ENCODE measurements at places on chromosomes 7 and 10.

DNA sequence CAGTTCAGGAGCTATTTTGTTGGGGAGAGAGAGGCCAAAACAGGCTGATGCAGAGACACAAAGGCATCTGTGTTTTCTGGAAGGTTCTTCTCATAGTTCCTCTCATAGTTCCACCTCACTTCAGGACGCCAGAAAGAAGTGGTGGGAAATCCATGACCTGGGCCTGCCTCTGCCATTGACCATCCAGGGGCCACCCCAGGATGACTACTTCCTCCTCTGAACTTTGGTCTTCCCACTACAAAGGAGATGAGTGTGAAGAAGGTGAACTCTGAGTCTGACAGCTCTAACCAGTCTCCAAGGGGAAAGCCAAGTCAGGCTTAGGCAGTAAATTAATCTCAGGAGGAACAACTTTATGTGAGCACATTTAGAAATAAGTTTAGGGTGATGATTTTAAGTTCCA, 175.8 kb upstream of the TCF7L2 start:
- DNase-seq: no peak

DNA sequence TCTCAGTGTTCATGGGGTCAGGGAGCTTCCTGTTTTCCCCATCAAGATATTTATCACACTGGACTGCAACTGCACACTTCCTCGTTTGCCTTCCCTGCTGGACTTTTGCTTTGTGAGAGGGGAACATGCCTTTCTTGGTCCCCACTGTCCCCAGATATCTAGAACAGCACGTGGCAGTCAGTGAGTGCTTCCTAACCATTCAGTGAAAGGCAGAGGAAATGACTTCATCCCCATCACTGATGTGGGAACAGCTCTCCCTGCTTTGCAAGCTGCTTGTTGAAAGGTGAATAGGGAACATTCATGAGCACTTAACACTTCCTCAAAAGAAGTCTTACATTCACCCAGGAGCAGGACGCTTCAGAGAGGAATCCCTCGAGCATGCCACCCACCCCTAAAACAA, 135.4 kb downstream of the MYOF start:
- no peak for DNase-seq

DNA sequence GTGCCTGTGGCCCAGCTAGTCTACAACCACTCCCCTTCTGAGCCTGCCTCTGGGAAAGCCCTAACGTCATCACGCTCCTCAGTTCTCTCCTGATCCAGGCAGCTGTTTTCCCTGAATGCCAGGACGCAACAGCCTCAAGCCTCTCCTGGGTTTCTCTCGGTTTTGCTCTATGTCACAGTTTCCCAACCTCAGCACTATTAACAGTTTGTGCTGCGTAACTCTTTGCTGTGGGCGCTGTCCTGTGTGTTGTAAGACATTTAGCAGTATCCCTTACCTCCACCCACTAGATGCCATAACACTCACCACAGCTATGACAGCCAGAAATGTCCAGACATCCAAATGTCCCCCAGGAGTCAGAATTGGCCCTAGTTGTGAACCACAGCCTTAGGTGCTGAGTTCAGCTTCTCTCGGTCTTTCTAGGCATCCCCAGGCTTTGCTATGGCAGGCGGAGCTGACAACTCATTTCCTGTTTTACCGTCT, 226.3 kb upstream of the NPVF start:
- no peak for DNase-seq

- DNase-seq: no peak
Measured at GRCh38 chr10:1295756-1296480, 239.7 kb downstream of the WDR37 start.

GRCh38 chr10:5527332-5528200, 2.8 kb downstream of the CALML3 start:
- no peak for DNase-seq

- DNase-seq: no peak
Measured at GRCh38 chr10:128318913-128319312, 192.7 kb upstream of the MKI67 start.

DNA sequence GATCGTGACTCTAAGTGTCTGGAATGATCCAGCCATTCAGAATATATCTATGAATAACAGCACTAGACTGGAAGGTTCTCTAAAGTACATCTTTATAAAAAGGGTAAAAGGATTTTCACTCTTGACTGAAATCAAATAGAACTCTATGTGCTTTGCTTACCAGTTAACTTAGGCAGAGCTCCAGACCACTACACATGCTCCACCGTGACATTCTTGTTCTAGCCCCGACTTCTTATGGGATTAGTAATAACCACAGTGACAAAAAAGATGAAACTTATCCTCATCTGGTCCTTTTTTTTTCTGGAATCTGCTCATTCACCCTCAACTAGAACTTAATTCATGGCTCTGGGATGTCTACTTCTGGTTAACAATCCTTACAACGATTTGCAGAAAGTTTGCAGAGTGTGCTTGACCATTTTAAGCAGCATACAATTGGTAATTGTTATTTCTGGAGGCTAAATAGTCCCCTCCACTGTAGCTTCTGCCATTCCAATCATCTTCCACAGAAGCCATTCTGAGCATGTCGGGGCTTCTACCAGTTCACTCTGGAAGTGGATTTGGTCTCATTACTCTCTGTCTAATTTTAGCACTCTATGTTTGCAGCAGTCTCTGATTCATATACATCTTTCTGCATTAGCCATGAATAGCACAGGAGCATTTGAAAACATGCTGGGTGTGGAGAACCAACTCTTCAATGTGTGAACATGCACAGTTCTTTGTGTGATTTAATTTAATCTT, 163.7 kb upstream of the CDC14C start:
- no peak for DNase-seq

GRCh38 chr10:91536733-91537132, 96.1 kb downstream of the PPP1R3C start:
- DNase-seq: no peak

DNA sequence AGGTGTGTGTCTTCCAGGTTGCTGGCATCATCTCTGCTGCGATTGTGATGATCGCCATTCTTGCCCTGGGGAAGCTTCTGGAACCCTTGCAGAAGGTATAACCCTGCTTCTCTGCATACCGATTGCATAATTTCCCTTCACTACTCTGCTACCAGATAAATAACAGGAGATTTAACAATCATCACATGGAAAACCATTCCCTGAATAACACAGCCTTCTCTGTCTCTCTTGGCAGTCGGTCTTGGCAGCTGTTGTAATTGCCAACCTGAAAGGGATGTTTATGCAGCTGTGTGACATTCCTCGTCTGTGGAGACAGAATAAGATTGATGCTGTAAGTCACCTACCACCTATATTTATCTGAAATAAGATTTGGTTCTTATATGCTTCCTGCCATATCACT, 33.8 kb downstream of the SLC26A4 start:
- DNase-seq: no peak

DNA sequence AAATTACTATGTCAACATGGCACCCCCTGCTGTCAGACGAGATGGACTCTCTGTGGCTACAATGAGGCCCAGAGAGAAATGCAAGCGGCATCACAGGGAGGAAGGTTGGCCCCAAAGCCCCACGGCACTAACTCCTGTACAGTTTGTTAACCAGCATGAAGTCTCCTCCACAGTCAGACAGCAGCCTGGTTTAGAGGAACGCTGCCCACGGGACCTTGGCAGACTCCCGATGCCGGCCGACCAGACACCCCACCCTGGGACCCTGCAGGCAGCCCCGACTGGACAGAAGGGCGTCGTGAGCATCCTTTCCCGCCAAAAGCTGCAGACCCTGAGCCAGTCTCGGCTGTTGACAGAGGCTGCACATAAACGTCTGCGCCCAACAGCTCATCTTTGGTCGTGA, 158.8 kb downstream of the DIP2C start:
- no peak for DNase-seq

DNA sequence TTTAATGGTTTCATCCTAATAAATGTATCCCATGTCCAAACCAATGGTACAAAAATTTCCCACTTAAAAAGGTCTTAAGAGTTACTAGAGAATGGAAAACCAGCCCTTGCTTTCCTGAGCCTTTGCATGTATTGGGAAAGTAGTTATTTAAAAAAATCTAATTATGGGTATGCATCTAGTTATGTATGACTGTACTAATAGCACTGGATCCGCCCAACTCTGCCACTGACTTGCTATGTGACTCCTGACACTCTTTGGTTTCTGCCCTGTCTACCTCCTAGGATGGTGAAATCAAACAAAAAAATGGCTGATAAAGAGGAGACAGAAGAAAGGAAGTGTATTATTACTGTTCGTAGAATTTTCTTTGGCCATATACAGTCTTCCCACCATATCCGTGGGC, 110.4 kb upstream of the CCDC6 start:
- no peak for DNase-seq

GRCh38 chr10:122281751-122282150, 10.7 kb downstream of the BTBD16 start:
- DNase-seq: no peak

DNA sequence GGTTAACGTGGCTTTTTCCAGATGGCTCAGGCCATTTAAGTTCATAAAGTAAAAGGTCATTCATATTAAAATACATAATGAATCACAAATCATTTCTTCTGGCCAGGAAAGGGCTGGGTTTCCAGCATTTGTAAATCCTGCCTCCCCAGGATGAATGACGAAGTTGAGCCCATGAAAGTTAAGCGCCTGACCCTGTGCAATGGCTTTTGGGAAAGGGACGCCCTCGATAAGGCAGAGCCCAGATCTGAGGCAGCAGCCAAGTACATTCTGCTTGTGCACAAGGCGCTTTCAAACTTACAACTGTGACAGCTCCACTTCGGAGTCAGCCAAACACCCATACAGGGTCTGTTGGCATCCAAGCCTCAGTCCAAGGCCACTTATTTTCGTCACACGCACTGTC, 2.8 kb downstream of the GIMAP6 start:
- DNase-seq: no peak

GRCh38 chr7:71472962-71473361, 341.0 kb downstream of the GALNT17 start:
- DNase-seq: no peak

GRCh38 chr7:4959306-4959705, 319 bp upstream of the MMD2 start:
- no peak for DNase-seq

DNA sequence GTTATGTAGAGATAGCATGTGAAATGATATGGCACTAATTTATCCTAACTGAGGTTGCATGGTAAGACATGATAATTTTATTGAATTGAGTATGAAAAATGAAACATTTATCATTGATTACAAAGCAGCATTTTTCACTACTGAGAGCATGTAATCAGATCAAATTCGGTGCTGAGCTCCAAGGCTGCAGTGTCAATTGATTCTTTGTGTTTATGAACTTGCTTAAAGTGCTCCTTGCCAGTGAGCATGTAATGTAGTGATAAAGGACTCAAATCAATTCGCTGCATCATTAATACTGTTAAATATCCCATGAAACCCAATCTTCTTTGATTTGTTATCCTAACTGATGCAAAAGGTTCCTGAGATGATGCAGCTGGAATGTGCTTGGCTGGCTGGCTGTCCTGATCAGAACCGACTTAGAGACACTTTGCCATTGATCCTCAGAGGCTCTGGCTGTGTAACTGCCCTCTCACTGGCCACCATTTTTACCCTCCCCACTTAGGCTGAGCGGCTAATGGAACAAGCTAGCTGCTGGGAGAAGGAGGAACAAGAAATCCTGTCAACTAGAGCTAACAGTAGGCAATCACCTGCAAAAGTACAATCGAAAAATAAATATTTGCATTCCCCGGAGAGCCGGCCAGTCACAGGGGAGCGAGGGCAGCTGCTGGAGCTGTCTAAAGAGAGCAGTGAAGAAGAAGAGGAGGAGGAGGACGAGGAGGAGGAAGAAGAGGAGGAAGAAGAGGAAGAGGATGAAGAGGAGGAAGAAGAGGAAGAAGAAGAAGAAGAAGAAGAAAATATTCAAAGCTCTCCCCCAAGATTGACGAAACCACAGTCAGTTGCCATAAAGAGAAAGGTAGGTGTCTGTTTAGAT, 89.8 kb upstream of the SAMD8 start:
- no peak for DNase-seq

- DNase-seq: no peak
Measured at GRCh38 chr7:98079891-98080648, 26.6 kb upstream of the LMTK2 start.

GRCh38 chr10:31051703-31052102, 20.0 kb upstream of the ZNF438 start:
- peak; percentile 83 for DNase-seq

- DNase-seq: peak; percentile 56
Measured at GRCh38 chr10:49056356-49056755, 59.0 kb downstream of the VSTM4 start.

GRCh38 chr7:27314111-27314510, 71.5 kb downstream of the EVX1 start:
- DNase-seq: no peak

DNA sequence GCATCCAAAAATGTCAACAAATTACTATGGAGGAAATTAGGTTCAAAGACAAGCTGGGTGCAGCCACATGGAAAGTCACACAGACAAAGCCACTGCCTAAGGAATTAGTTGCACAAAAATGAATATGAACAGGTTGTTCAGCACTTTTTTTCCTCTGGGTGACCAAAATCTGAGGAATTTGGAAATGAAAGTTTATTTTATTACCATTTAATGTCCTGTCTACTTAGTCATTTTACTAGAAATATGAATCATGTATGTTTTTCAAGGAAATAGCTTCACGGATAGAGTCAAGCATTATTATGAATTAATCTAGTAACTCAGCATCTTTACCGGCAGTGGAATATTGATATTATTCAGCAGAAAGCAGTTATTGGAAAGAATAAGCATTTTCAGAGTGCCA, 106.3 kb downstream of the ANK3 start:
- no peak for DNase-seq

GRCh38 chr10:32182476-32182875, 126.3 kb upstream of the KIF5B start:
- DNase-seq: no peak

- no peak for DNase-seq
Measured at GRCh38 chr7:127093340-127093739, 159.4 kb downstream of the GRM8 start.

DNA sequence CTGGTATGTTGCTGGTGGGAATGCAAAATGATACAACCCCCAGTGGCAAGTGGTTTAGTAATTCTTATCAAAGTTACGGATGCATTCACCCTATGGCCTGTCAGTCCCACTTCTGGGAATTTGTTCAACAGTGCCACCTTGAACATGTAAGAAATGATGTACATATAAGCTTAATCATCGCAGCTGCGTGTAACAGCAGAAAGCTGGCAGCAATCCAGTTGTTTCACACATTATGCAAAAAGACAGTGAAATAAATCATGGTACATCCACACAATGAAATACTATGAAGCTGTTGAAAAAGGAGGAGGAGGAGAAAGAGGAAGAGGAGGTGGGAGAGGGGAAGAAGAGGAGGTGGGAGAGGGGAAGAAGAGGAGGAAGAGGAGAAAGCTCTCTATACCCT, 76.2 kb upstream of the MYL10 start:
- no peak for DNase-seq

GRCh38 chr10:119457966-119458766, 84.4 kb downstream of the RGS10 start:
- DNase-seq: no peak

DNA sequence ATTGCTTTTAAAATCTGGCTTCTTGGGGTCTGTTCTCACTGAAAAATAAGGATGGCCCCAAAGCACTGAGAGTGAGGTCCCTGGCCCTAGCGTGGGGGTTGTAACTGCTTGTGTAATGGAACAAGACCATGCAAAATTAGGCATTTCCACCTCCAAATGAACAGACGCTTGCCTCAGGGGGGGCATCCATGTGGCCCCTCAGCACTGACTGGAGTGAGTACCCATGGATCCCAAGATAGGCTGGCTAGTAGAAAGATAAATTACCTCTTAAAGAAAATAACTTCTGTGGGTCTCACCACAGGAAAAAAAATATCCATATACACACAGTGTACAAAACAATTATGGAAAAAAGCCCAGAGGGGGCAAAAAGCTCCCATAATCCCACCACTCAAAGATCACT, 15.2 kb upstream of the CPA1 start:
- no peak for DNase-seq

All from ACHN (cell line).